Activated gamma-delta T cell treated with anti-CD3 and anti-CD28 coated beads, Interleukin-2, amount 50 U/mL, for 16 hours (primary cell): ENCODE measurements at places on chromosomes 7 and 10.

DNA sequence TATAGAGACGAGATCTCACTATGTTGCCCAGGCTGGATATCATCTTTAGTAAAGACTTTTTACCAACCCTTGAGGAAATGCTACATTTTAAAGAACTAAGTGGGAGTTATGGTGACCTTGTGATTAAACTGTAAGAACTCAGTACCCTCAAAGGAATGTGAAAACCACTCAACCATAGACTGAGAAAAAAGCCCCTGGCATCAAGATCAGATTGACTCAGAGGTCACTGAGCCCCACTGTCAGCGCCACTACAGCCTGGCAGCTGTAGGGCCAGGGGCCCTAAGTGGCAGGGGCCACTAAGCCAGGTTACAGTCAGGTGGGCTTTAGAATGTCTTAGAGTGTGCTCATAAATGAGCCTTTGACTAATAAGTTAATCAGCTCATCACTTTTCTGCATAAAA lies 55.9 kb downstream of the APBB1IP start:
- no peak for DNase-seq

DNA sequence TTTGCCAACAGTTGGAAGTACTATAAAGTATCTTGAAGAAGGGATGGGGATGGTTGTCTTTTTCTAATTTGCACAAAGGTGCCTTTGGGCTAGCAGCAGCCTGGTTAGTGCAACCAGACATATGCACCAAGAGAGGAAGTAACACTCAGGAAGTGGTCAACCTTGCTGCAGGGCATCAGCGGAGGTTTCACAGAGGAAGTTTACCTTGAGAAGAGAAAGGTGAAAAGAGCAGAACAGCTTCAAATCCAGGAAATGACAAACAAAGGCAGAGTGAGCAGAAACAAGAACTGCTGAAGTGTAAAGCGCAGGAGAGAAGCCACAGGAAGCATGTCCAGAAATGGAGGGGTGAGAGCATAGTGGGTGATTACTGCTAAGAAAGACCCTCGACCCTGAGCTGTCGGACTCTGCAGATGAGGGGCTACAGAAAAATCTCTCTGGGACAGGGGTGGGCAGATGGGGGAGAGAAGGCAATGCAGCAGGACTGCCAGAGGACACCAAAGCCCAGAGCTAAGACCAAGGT lies 66.9 kb downstream of the STK17A start:
- DNase-seq = peak; percentile 59

DNA sequence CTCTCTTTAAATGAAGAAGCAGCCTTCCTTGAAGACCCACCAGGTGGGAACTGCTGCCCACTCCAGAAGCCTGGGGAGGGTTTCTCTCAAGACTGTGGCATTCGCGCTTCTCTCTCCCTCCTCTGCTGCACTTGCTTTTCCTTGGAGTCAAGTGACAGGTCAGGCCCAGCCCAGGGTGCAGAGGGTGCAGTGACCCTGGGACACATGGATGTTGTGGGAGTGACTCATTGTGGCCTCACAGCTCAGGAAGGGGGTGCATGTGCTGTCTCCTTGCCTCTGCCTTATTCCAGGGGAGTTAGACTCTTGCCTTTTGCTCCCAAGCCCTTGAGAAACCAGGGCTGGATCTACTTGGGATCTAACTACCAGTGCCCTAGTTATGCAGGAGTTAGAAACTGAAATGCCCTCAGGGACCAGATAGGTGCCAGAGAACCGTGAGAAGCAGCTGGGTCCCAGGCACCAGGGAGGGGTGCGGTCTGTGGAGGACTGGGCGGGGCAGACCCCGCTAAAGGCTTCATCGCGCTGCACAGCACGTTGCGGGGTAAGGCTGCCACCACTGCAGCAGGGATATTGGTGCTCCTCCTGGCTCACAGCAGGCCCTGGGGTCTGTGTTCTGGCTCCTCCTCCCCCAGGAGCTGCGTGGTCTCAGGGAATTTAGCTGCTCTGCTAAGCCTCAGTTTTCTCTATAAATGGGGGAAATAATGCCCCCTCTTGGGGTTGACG lies 11.4 kb downstream of the FAM241B start:
- no peak for DNase-seq

- no peak for DNase-seq
Observed at GRCh38 chr10:1515780-1516491, 221.4 kb downstream of the ADARB2 start.

GRCh38 chr7:106704000-106704840 lies 43.3 kb upstream of the CCDC71L start:
- no peak for DNase-seq

DNA sequence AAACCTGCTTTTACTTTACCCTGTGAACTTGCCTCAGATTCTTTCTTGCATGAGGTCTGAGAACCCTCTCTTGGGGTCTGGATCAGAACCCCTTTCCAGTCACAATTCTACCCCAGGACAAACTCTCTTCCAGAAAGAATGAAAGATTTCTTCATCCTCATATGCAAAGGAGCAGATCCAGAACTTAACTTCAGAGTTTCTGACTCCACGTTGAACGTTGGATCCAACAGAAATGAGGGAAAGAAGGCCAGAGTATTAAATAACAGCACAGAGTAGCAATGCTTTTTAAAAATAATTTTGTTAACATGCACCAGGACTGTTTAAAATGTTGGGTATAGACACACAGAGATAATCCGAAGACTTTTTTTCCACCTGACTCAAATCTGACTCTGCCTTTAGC lies 632.9 kb upstream of the AUTS2 start:
- DNase-seq = no peak

- no peak for DNase-seq
Observed at GRCh38 chr10:133264461-133264860, 12.2 kb downstream of the ADAM8 start.

GRCh38 chr10:30834651-30835050 lies 197.0 kb downstream of the ZNF438 start:
- DNase-seq = no peak

DNA sequence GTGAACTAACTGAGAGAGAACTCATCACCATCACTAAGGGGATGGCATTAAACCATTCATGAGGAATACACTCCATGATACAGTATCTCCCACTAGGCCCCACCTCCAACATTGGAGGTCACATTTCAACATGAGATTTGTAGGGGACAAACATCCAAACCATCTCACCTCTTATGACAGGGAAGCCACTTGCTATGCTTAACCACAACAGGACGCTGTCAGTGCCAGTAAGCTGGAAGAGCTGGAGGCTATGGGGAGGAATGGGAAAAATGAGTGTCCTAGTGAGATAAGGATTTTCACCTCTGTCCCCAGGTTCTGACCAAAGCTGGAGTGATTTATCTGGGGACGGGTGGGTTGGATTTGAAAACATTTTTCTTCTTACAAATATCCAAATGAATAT lies 17.6 kb downstream of the PLCE1 start:
- no peak for DNase-seq

- DNase-seq = no peak
Observed at GRCh38 chr7:41777894-41778596, 75.2 kb upstream of the INHBA start.

DNA sequence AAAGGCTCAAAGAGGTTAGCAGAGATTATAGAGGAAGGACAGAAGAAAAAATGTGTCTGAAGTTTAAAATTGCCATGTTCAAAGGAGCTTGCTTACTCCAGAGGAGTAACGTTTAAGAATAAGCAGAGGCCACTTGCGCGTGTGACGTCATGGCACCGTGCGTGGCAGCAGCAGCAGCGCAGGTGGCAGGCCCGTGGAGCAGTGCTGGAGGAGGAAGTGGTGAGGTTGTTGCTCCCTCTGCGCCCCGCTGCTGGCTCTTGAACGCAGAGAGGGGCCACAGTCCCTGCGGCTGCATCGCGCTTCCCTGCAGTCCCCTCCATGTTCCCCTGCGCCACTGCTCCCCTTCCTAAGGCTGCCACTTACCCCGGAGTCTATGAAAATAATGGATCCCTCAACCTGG lies 37.5 kb downstream of the GDI2 start:
- DNase-seq = peak; percentile 51

- DNase-seq = no peak
Observed at GRCh38 chr10:70676511-70676910, 4.2 kb downstream of the ADAMTS14 start.

- no peak for DNase-seq
Observed at GRCh38 chr7:36514289-36515243, 124.9 kb downstream of the ANLN start.

DNA sequence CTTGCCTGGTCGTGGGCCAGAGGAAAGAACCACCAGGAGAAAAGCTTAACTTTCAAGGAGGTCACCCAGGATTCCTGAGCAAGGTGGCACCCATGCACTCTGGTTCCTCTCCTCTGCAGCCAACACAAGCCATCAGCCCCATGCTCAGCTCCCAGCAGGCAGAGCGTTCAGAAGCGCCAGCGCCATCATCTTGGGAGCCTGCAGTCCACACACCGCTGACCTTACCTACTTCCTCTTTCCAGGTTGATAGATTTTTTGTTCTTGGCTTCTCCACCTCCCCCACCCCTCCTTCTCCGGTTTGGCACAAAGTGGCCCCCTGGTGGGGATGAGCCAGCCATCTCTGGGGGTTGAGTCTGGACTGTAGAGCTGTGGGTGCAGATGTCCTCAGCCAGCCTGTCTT lies 1.7 kb upstream of the WDR86 start:
- no peak for DNase-seq

- DNase-seq = no peak
Observed at GRCh38 chr7:150502519-150502918, 12.2 kb upstream of the GIMAP7 start.

GRCh38 chr10:13703997-13704536 lies 117.3 kb downstream of the PRPF18 start:
- DNase-seq = no peak

DNA sequence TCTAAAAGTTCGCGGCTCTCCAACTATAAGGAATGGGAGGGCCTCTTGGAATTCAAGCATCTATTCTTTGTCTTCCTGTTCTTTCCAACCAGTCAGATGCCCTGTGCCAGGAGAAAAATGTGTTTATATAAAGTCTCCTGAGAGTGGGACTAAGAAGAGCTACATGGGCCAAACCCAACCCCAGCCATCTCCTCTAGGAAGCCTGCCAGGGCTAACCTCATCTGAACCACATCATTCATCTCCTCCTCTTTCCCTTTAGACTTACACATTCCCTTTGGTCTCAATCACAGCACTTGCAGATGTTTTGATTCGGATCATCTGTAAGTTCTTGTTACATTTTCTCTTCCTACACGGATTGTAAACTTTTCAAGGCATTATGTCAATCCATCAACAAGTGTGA lies 62.6 kb downstream of the DOCK4 start:
- no peak for DNase-seq

- no peak for DNase-seq
Observed at GRCh38 chr10:96310321-96310669, 6.1 kb downstream of the DNTT start.

DNA sequence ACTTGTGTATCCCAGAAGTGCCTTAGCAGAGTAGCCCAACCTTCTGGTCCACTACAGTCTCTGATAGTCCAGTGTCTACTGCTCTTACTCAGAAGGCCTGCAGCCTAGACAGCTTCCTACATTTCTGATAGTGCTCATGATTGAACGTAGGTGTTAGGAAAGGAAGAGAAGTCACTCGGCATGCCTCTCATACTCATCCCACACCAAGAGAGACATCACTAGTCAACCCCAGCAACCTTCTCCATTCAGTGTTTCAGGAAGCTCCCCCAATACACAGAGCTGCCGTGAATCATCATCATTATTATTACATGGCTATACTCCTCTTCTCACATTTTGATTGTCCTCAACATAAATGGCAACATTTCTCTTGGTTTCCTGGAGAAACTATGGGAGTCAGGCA lies 166.4 kb downstream of the COBL start:
- no peak for DNase-seq

- DNase-seq = no peak
Observed at GRCh38 chr10:24889639-24890038, 62.8 kb downstream of the PRTFDC1 start.

- DNase-seq = no peak
Observed at GRCh38 chr7:140390466-140391190, 7.7 kb downstream of the SLC37A3 start.

DNA sequence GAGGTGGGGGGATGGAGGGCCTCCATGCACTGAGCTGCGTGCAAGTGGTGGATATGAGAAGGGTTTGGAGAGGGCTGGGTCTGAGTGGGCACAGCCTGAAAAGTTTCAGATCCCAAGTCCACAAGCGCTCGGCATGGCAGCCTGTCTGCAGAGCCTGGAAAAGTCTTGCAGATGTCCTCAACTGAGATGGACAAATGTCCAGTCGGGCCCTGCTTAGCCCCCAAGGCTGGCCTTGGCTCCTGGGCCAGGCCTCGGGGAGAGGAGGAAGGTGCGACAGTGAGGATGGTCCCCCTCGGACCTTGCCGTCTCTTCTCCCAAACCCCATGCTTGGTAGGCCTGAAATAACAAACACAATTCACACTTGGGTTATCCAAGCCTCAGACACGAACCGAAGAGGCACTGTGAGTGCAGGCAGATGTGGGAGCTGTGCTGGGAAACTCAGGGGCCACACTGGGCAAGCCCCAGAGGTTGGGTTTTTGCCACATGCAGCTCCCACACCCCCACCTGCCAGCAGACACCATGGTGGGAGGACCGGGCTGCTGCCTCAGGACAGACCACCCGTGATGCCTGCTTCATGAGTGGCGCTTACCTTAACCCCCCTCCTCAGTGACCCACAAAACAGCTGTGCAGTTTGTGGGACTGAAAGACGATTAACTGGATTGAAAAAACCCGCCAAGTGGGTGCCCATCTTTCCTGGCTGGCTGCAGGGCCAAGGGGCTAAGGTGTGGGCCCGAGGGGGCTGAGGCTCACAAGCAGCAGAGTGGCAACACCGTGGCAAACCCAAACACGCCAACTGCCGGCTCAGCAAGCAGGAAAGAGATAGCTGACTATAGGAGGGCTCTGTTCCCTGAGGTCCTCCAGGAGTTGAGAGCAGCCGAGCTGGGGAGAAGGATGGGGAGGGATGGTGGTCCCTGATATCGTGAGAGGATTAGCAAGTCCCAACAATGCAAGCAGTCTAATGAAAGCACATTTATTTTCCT lies 156.8 kb downstream of the RNF216 start:
- DNase-seq = no peak

DNA sequence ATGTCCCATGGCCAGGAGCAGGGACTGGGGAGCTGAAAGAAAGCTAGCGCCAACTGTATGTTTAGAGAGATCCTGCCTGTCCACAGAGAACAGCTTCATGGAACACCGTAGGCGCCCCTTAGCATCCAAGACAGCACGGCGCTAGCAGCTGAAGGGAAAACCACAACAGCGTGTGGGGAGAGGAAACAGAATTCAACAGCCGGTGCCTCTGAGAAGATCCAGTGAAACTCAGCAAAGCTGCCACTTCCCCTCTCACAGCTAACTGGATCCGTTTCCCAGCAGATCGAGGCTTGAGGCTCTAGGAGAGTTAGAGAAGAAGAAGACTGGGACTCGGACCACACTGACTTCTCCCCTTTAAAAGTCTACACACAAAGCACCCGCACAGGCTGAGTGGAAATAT lies 145.0 kb downstream of the MAD1L1 start:
- DNase-seq = no peak

GRCh38 chr10:124604214-124605000 lies 139.8 kb downstream of the FAM53B start:
- DNase-seq = no peak

GRCh38 chr10:61754587-61755550 lies 92.1 kb downstream of the CABCOCO1 start:
- DNase-seq = no peak
